ENCODE measurements at places on chromosomes 12 and 14. TPM values are rescaled to one million over a fixed set of nuclear protein-coding genes. Genes with fewer than 3 reads are reported as not detected.
A peak's percentile ranks its signal among the peaks of the same experiment; 100 is the strongest.

DNA sequence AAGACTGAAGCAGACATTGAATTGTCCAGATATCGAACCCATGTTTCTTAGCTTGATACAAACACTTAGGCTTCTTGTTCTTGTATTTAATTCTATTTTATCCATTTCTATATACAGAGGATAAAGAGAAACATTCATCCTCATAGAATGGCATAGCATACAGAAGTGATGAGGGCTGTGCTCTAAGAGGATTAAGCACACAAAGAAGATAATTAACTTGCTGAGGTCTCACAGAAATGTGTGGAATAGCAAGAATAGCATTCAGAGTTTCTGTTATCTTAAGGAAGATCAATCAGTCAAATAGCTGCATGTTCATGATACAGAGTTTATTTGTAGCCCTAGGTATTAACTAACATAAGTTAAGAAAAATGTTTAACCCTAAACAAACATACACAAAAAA lies 27.3 kb upstream of the STRAP start:
- no peak for DNase-seq

- DNase-seq: no peak
Observed at GRCh38 chr14:67541448-67542387, 8.6 kb downstream of the PLEKHH1 start.

- peak; percentile 79 for DNase-seq
Observed at GRCh38 chr12:67415473-67415872, 146.3 kb downstream of the CAND1 start.

DNA sequence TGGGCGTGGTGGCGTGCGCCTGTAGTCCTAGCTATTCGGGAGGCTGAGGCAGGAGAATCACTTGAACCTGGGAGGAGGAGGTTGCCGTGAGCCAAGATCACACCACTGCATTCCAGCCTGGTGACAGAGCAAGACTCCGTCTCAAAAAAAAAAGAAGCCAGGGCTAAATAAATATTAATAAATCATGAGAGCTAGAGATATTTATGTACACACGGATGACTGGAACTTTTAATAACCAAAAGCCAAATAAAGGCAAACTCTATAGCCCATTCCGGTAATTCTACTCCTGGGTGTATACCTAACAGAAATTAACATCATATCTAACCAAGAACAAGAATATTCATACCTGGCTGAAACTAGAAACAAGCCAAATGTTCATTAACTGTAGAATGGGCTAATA lies 7.7 kb upstream of the TRAFD1 start:
- DNase-seq: no peak

DNA sequence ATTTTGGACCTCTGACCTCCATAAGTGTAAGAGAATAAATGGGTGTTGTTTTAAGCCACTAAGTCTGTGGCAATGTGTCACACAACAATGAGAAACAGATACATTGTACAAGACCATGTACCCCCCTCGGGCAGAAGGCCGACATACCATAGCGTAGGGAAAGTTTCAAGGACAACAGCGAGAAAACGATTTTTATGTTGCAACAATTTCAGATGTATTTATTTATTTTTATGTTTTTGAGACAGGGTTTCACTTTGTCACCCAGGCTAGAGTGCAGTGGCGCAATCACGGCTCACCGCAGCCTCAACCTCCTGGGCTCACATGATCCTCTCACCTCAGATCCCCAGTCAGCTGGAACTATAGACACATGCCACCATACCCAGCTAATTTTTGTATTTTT lies 136.4 kb upstream of the NCOR2 start:
- no peak for DNase-seq

Gene RIMBP2
- total RNA-seq: not detected

Gene SLC5A8
- not detected for total RNA-seq
